ENCODE measurements at places on chromosomes 4 and X.

DNA sequence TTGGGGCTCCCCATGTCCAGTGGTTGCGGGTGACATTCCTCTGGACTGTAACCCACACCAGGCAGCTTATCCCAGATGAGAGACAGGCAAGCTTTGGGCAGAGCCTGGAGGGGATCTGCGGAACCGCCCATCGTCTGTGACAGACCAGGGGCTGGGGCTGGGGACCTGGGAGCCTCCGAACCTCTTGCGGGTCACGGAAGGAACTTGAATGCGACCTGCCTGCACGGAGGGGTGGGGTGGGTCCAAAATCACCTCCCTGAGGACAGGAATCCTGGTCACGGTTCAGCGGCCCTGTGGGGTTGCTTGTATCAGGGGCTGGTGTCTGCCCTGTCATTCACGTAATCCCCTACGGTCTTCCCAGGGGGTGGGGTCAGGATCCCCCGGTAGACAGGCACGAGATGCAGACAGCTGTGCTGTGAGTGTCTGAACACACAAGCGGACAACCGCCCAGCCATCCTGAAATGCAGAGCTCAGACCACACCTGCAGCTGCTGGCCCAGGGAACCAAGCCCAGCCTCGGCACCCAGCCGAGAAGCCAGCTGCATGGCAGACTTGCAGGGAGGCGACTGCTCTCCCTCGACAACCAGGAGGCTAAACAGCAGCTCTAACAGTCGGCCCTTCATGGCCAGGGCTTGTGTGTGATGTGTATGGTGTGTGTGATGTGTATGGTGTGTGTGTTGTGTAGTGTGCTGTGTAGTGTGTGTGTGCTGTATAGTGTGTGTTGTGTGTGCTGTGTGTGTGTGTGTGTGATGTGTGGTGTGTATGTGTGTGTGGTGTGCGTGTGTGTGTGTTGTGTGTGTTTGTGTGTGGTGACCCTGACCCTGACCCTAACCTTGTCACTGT is 105.9 kb upstream of the ADRA2C start:
- DNase-seq = no peak

- no peak for DNase-seq
Observed at GRCh38 chrX:13793897-13794296, 23.0 kb downstream of the GPM6B start.

GRCh38 chrX:89034679-89035078 is 287.7 kb downstream of the CPXCR1 start:
- DNase-seq = no peak

DNA sequence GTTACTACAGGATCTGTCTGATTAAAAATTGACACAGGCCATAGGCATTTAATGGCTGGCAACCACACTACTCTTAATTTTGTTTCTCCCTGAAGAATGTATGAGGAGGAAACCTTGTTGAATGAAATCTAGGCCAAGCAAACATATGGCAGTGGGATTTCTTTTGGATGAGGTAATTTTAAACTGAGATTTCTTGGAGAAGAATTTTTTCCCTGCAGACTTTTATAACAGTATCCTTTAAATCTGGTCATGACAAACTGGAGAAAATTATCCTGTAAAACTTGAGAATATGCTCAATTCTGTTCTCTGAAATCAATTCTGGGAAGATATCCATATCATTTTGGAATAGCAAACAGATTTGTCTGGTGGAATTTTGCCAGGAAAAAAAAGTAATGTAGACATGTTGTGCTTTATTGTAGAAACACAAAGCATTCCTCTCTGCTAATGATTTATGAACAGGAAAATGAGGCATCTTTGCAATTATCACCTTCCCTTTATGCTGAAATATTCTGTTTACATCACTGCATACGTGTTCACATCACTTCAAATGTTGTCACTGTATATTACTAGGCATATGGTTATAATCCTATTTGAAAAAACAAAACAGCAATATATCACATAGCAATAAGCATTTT is 108.3 kb upstream of the ARSJ start:
- no peak for DNase-seq

GRCh38 chr4:140557831-140558435 is 10.8 kb downstream of the UCP1 start:
- DNase-seq = no peak

- no peak for DNase-seq
Observed at GRCh38 chr4:75976177-75976576, 14.6 kb downstream of the SDAD1 start.

- no peak for DNase-seq
Observed at GRCh38 chr4:128285085-128285997, 2.3 kb downstream of the PGRMC2 start.

DNA sequence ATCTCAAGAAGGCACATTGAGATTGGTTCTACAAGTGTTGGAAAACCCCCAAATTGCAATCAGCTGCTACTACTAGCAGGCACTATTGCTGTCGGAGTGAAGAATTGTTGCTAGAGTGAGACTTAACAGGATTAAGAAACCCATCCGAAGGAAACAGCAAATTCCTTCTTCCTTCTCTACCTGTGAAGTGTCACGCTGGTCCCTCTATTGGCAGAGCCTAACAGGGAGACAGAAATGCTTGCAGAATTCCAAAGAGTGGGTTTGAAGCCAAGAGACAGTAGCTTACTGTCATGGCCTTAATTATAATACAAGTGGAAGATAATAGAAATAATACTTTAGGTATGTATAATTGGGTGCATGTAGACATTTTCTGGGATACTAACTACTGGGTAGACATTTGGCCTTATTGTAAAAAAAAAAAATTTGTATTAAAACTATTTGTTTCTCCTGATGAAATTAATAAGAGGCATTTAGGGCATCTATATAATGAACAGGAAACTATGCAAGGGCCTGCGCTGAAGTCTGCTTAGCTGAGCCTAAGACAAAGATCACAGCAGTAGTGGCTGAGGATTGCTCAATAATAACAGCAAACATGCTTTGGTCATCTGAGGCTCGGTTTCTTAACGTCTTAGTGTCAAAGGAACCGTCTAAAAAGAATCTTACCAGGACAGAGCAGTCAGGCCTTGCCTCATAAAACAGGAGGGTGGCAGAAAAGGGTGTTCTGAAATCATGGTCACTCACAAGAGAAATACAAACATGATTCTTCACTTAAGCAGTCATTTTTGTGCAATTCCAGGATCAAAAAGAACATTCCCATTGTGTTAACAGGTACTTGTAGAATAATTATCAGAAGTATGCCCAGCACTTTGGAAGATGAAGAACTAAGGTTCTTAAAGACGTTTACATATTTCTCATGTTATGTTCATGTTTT is 40.8 kb downstream of the FAM241A start:
- no peak for DNase-seq

DNA sequence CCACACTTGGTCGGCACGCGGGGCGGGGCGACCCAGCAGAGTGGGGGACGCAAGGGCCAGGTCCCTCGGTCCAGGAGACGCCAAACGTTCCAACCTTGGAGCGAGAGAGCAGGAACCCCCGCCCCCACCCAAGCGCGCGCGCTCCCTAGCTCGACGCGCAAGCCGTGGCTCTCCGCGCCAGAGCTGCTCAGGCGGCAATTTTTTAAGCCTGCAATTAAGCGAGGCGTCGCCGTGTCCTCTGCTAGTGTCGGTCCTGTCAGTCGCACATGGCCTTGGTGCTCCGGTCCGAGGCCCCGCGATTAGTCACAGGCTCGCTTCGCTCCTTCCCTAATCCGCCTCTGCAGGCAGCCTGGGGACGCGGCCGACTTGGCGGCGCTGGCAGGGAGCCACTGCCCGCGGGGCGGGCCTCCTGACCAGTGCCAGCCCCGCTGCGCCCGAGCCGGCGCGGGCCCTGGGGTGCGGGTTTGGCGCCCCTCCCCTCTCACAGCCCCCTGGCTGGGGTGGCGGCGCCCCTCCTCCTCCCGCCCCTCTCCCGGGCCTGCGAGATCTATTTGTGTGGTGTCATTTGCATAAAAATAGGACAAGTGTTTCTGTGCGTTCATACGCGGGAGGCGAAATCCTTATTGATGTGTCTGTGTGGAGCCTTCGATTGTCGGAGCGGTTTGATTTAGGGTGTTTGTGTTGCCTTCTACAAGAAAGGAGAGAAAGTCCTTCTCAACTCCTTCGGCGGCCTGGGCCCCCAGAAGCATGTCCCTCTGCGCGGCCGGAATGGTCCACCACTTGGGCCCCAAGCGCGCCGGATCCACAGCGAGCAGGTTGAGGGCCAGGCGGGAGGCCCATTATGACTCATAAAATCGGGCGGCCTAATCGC is 9.8 kb upstream of the BCOR start:
- DNase-seq = no peak

DNA sequence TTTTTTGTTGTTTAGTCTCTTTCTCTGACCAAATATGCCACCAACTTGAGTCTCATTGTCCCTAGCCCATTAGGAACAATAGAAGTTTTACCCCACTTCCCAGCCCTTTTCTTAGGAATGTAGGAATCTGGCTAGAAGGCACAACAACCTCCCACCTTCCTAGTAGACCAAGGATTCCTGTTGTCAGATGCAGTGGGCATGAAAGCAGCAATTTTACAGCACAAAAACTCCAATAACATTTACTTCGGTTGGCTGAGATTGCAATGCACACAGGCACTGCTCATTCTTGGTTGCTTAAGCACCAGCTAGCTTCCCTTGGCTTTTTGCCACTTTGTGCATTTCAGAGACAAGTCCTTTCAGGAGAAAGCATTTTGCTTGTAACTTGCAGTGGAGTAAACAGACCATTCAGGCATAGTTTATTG is 312.8 kb downstream of the TENM3 start:
- DNase-seq = no peak

Measured in activated CD4-positive, CD25-positive, alpha-beta regulatory T cell treated with anti-CD3 and anti-CD28 coated beads, Interleukin-2, amount 50 U/mL, for 72 hours (primary cell).